Activated CD4-positive, alpha-beta T cell treated with anti-CD3 and anti-CD28 coated beads for 48 hours (primary cell): ENCODE measurements at places on chromosomes 2 and 18.

GRCh38 chr2:240932001-240932723 lies 26.0 kb downstream of the CROCC2 start:
- DNase-seq: no peak

GRCh38 chr2:197189426-197190099 lies 121.0 kb downstream of the ANKRD44 start:
- DNase-seq: no peak

DNA sequence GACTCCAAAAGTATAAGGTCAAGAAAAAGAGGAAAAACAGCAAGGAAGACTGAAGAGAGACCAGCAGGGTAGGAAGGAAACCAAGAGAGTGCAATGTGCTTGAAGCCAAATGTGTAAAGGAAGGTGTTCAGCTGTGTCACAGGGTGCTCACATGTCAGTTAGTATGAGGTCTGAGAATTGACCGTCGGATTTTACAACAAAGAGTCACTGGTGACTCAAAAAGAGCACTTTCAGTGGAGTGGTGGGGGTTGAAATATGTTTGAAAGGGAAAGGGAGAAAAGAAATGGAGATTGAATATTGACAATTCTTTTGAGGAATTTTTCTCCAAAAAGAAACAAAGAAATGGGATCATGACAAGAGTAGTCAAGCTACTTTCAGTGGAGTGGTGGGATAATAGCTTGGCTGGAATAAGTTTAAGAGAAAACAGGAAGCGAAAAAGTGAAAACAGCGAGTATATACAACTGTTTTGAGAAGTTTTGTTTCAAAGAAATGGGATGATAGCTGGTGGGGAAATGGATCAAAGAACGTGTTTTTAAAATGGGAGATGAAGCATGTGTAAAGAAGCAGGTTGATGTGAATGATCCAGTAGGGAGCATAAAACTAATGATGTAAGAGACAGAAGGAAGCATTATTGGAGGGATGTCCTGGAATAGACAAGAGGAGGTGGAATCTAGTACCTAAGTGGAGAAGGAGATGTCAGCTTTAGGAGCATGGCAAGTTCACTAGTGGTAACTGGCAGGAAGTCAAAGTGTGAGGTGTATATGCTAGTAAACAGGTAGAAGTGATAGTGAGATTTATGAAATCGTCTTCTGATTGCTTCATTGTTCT lies 3.6 kb upstream of the TSPYL6 start:
- DNase-seq: no peak

- no peak for DNase-seq
Observed at GRCh38 chr2:30784682-30785081, 22.6 kb downstream of the CAPN13 start.

- DNase-seq: no peak
Observed at GRCh38 chr2:236644502-236644911, 74.9 kb downstream of the ACKR3 start.
